ENCODE measurements at places on chromosomes 7 and 10.

GRCh38 chr10:129894698-129895097 lies 69.4 kb downstream of the EBF3 start:
- DNase-seq, result no peak

GRCh38 chr10:31395695-31396094 lies 76.7 kb downstream of the ZEB1 start:
- DNase-seq, result no peak

DNA sequence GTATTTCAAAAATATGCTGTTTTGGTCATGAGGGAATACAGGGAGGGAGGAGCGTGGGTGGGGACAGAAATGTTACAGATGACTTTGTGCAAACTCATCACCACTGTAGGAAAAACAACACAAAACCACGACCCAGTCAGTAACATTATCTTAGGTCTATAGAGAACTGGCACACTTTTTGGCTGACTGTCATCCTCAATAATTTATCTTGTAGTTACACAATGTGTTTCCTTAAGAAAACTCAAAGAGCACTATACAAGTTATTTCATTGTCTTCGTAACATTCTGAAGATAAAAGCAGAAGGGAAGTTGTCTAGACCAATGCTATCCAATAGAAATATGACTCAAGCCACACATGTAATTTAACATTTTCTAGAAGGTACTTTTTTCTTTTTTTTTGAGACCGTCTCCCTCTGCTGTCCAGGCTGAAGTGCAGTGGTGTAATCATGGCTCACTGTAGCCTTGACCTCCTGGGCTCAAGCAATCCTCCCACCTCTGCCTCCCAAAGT lies 16.9 kb upstream of the CDK14 start:
- no peak for DNase-seq

- DNase-seq, result no peak
Observed at GRCh38 chr7:134946260-134946659, 40.0 kb upstream of the AGBL3 start.

GRCh38 chr7:6268907-6269306 lies 3.5 kb downstream of the CYTH3 start:
- DNase-seq, result no peak

- no peak for DNase-seq
Observed at GRCh38 chr10:75191821-75192568, 18.6 kb upstream of the VDAC2 start.

GRCh38 chr7:81449105-81449504 lies 320.7 kb downstream of the HGF start:
- DNase-seq, result no peak

DNA sequence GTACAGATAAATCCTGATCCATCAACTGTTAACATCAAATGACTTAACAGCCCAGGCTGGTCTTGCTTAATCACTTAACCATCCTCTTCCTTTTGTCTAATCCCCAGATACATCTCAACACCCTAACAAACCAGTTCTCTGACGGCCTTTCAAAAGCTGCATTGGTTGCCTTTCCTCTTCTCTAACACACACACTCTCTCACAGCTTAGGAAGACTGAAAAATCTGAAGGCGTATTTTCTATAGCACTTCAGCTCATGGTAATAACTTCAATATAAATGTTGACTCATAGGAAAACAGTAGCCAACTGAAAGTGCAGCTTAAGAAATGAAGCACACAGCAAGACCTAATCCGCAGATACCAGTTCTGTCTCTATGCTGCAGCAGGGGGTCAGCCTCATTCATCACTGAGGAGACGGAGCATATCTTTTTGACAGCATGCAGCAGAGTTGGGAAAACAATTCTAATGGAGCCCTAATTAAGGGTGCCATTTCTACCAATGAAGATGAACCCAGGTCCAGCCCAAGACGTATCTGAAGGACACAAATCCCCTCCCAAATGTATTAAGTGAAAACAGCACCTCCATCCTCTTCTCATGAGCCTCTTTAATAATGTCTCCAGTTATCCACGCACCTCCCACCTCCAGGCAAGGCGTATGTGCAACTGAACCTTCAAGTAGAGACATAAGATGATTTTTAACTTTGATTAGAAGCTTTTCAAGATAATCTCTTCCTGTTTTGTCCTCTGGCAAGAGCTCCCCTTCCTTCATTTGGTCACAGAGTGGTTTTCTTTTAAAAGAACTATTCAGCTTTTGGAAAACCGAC lies 211.7 kb upstream of the NFE2L3 start:
- no peak for DNase-seq

DNA sequence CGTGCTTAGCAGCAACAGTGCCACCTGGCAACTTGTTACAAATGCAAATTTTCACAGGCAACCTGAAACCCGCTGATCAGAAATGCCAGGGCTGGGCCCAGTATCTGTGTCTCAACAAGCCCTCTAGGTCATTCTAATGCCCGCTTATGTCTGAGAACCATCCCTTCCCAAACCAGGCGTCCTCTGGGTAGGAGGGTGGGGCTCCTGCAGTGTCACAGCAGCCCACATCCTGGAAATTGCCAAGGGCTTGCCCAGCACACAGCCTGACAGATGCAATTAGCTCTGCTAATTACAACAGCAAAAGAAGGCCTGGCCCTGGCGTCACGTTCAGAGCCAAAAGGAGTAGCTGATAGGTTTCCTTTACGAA lies 15.9 kb downstream of the ITPRIP start:
- DNase-seq, result no peak

DNA sequence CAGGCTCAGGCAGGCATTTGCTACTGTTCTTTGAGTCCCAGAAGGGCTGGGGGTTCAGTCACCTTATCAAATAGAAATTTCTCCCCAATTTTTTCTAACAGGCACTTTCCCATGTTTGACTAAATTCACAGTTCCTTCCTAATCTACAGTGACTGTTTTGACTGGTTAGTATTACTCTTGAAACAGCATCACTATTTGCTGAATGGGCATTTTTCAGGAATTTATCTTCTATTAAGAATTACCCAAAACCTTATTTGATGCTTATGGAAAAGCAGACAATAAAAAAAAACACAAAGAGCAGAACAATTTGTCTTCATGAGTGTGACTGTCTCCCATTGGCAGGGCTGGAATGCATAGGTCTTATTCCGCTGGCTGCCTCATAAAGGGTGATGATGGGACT lies 269.0 kb downstream of the DOCK4 start:
- no peak for DNase-seq

DNA sequence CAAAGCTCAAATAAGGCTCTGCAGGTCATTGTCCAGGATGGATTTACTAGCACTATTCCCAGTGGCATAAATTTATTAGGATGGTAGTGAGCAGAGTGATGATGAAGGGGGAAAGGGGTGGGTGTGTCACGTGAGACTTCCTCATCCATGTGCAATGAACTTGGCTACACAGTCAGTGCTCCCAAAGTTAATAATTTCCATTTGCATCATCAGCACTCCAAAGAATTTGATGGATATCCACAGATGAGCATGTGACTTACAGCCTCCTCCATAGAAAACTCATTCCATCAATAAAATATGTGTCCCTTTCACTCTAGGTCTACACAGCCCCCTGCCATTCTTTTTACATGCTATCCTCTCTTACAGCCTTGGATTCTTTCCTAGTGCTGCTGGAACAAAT lies 142.6 kb upstream of the PLPP4 start:
- DNase-seq, result no peak

Measured in central memory CD8-positive, alpha-beta T cell (primary cell).